ENCODE measurements at places on chromosomes 1 and 21. TPM values are rescaled to one million over a fixed set of nuclear protein-coding genes. Genes with fewer than 3 reads are reported as not detected.

GRCh38 chr1:221276896-221277409 lies 397.7 kb downstream of the HLX start:
- no peak for DNase-seq

DNA sequence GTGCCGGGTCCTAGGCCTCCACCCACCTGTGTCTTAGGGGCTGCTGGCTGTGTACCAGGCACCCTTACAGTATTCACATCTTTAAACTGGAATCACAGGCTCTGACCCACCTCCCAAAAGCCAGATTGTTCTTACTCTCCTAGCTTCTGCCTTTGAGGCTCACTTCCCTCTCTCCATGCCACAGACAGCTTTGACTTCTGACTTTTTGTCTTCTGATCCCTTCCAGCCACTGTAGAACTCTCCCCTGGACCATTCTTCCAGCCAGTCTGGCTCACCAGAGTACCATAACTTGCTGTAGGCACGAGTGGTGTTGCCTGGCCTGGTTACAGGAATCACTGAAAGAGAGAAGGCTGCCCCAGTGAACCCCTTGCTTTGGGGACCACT lies 58.1 kb upstream of the STUM start:
- DNase-seq, result no peak

- peak; percentile 39 for DNase-seq
Observed at GRCh38 chr1:2468041-2468472, 8.0 kb upstream of the PLCH2 start.

GRCh38 chr1:201288007-201288406 lies 4.7 kb downstream of the PKP1 start:
- no peak for DNase-seq

GRCh38 chr21:20639026-20639425 lies 359.2 kb upstream of the NCAM2 start:
- no peak for DNase-seq

- DNase-seq, result no peak
Observed at GRCh38 chr1:10816233-10816632, 19.8 kb upstream of the CASZ1 start.

DNA sequence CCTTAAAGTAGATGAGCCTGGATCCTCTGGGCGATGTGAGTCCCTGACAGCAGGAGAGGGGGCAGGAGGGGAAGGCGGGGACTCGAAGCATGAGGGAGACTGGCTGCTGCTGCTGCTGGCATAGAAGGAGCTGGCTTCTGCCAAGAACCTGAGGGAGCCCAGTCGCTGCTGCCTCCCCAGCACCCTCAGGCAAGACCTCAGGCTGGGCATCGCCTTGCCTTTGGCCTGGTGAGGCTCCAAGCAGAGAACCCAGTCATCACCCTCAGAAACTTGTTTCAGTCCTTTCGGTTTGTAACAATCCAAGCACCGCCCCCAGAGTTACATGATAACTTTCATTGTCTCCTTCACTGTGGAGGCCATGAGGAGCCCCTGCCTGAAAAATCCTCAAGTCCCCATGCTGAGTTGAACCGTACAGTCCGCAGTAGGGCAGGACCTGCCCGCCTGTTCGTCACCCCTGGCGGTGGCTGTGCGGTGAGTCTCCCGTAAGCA lies 38.8 kb downstream of the POFUT2 start:
- DNase-seq, result no peak

- DNase-seq, result no peak
Observed at GRCh38 chr1:11691302-11691914, at the start of gene DRAXIN. Gene DRAXIN, plus strand, starts transcription at chr1:11691710. Its CDS starts 14,549 bp downstream, at chr1:11706259.

- DNase-seq, result no peak
Observed at GRCh38 chr1:170533298-170533697, 1.3 kb downstream of the GORAB start.

DNA sequence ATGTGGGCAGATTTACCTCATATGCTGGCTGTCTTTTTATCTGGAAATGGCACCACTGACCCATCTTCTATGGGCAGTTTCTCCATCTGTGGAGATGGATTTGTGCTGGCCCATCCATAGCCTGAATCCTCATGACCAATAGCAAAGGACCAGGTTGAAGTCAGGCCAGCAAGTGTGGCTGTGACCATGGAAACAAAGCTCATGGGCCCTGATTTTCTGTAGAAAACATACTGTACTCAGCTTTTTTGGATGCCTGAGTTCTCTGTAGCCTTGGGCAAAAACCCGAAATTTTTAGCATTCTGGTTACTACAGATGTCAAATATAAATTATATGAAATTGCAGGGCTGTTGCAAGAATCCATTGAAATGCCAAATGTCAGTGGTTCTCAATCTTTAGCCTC lies 155.0 kb downstream of the PLXNA2 start:
- DNase-seq, result no peak

GRCh38 chr1:167517535-167518330 lies 596 bp downstream of the CD247 start:
- DNase-seq, result peak; percentile 96

- DNase-seq, result no peak
Observed at GRCh38 chr1:63864224-63864641, 90.4 kb downstream of the ROR1 start.

TRAF5 gene
- total RNA-seq, result 33.3 TPM

SEC16B gene
- total RNA-seq, result not detected

DMBX1 gene
- total RNA-seq, result 0.09 TPM

ZNF695 gene
- total RNA-seq, result 0.43 TPM

NAXE gene
- total RNA-seq, result 95.1 TPM

EDARADD gene
- total RNA-seq, result 0.60 TPM

RPTN gene
- total RNA-seq, result not detected

All from activated naive CD4-positive, alpha-beta T cell treated with anti-CD3 and anti-CD28 coated beads, Interleukin-2, amount 50 U/mL, for 72 hours (primary cell).